ENCODE measurements at places on chromosomes 3 and 15.

- DNase-seq = no peak
Measured at GRCh38 chr3:82448320-82448719, 686.9 kb upstream of the GBE1 start.

- DNase-seq = no peak
Measured at GRCh38 chr3:190008432-190008831, 112.3 kb downstream of the P3H2 start.

- no peak for DNase-seq
Measured at GRCh38 chr3:176590722-176591121, 606.6 kb downstream of the TBL1XR1 start.

DNA sequence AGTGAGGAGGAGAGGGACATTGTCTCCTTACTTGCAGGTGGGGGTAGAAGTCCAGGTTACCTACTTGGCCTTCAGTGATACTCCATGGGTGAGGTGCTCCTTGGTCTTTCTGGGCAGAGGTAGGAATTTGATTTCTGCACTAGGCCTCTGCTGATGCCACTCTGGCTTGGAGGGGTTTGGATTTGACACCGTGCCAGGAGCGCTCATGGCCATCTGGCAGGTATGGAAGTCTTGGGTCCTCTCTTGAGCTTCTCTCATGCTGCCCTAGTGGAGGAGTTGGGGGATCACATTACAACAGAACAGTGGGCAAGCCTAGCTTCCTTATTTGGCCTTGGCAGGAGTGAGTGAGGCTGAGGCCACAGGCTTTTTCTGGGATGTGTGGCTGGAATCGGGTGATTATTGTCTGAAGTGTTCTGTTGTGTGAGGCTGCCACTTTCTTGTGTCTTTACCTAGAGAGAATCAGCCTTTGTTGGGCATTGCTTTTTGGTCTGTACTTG, 525.0 kb downstream of the GABRG3 start:
- DNase-seq = no peak

GRCh38 chr3:15094187-15094875, 4.6 kb downstream of the RBSN start:
- DNase-seq = no peak

- no peak for DNase-seq
Measured at GRCh38 chr3:45705839-45706808, 16.9 kb downstream of the SACM1L start.

- DNase-seq = no peak
Measured at GRCh38 chr3:161893972-161894371, 397.4 kb downstream of the OTOL1 start.

GRCh38 chr15:92605225-92605944, 50.2 kb downstream of the FAM174B start:
- no peak for DNase-seq

DNA sequence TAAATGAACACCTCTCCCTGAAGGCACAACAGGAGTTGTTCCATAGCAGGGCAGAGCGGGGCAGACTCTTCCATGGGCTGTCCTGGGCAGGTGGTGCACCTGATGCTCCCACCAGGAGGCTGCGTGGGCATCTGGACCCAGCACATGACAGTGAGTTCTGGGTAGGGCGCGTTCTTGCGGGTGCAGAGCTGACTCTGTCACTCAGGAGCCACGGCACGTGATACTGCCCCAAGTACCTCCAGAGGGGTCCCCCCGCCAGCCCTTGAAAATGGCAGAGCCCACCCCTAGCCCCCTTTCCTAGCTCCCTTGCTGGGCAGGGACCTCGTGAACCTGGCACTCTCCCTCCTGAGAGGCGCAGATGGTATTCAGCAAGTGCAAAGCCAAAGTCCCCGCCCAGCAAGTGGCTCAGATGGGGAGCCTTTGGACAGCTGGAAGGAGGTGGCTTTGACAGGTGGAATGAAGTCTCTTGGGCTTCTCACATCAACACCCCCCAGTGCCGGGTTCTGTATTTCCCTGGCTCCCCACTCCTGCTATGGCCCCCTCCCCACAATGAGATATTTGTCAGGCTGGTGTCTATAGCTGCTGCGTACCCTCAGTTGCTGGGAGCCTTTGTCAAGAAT, 172.1 kb downstream of the TBC1D2B start:
- peak; percentile 40 for DNase-seq

DNA sequence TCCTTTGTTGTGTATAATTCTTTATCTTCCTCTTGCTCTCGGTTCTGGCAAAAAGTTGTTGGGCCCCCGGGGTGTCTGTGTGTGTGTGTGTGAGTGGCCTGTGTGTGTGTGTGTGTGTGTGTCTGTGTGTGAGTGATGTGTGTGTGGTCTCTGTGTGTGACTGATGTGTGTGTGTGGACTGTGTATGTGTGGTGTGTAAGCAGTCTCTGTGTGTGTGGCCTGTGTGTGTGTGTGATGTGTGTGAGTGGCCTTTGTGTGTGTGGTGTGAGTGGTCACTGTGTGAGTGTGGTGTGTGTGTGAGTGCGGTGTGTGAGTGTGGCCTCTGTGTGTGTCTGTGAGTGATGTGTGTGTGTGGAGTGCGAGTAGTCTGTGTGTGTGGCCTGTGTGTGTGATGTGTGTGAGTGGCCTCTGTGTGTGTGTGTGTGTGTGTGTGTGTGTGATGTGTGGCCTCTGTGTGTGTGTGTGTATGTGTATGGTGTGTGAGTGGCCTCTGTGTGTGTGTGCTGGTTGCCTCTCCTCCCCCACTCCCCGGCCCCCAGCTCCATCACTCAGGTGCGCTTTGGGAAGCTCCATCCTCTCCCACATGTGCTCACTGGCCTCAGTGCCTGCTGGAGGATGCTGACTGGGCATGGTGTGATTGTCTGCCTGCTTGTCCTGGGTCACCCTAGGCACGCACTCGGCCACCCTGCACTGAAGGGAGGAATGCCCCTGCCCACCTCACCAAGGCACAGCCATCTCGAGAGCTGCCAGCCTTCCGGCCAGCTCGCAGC, 8.8 kb downstream of the LINGO1 start:
- no peak for DNase-seq

- peak; percentile 29 for DNase-seq
Measured at GRCh38 chr3:10554236-10554611, 48.8 kb upstream of the ATP2B2 start.

- no peak for DNase-seq
Measured at GRCh38 chr15:91523596-91523995, 329.9 kb upstream of the SLCO3A1 start.

- no peak for DNase-seq
Measured at GRCh38 chr15:75031848-75032247, 8.5 kb downstream of the PPCDC start.

DNA sequence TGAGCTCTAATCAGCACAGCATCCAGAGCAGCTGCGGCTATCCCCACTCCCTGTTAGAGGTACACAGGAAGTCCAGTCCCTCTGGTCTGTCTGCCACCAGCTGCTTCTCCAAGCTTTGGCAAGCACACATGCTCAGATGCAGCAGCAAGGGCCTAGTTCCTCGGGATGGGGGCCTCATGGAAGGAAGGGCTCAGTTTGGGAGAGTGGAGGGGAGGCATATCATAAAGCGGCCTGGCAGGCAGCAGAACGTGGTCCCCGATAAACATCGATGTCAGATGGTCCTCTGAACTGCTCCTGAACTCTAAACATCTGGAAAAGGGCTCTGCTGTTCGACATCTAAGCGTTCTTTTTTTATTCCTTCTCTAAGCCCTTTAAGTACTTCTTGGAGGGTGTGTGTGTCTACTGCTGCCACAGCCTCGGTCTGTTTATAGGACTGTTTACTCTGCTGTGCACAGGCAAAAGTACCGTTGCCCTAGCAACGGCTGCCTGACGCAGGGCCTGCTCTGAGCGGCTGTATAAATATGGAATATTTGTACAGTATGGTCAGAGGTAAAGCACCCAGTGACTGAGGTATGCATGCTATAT, 74.6 kb downstream of the PRICKLE2 start:
- no peak for DNase-seq

Measured in activated CD8-positive, alpha-beta memory T cell treated with anti-CD3 and anti-CD28 coated beads, Interleukin-2, amount 10 ng/mL, durations not matched to agents 7 days and 5 days (primary cell).